ENCODE measurements at places on chromosomes 5 and 9.

DNA sequence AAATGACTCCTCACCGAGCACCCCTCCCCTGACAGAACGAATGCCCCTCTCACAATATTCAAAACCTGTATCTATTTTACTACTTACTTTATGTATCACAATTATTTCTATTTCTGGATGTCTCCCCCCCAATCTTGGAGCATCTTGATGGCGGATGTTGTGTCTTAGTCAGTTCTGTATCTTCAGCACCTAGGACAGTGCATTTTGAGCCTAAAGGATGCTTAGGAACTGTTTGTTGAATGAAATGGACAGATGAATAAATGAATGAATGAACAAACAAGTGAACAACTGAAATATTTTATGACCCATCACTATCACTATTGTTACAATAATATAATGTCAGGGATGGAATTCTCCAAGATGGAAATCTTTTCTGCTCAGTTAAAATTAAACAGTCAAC, 295.7 kb downstream of the DNAH5 start:
- DNase-seq, result no peak

GRCh38 chr9:134111064-134111463, 24.8 kb upstream of the WDR5 start:
- no peak for DNase-seq

- no peak for DNase-seq
Observed at GRCh38 chr9:89749500-89750116, 144.8 kb downstream of the GADD45G start.

- no peak for DNase-seq
Observed at GRCh38 chr5:88207575-88207974, 61.1 kb downstream of the TMEM161B start.

GRCh38 chr5:150593593-150593992, 46.9 kb upstream of the SYNPO start:
- no peak for DNase-seq

- no peak for DNase-seq
Observed at GRCh38 chr9:98897745-98898144, 46.0 kb upstream of the COL15A1 start.

DNA sequence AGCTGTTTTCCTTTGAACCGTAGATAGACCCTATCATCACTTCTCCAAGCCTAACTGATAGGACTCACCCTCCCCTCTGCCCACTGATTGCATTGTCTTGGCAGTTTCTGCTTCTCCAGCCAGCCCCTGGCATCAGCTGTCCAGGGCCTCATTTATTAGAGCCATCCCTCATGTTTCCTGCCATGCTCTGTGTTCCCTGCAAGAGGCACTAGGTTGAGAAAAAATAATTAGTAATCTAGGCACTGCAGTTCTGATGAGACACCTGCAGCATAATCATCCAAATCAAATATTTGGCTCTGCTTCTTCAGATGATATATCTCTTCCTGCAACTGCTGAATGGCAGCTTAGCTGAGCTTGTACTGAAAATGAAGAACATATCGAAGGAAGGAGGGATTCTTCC, 303.0 kb upstream of the TLE4 start:
- no peak for DNase-seq

DNA sequence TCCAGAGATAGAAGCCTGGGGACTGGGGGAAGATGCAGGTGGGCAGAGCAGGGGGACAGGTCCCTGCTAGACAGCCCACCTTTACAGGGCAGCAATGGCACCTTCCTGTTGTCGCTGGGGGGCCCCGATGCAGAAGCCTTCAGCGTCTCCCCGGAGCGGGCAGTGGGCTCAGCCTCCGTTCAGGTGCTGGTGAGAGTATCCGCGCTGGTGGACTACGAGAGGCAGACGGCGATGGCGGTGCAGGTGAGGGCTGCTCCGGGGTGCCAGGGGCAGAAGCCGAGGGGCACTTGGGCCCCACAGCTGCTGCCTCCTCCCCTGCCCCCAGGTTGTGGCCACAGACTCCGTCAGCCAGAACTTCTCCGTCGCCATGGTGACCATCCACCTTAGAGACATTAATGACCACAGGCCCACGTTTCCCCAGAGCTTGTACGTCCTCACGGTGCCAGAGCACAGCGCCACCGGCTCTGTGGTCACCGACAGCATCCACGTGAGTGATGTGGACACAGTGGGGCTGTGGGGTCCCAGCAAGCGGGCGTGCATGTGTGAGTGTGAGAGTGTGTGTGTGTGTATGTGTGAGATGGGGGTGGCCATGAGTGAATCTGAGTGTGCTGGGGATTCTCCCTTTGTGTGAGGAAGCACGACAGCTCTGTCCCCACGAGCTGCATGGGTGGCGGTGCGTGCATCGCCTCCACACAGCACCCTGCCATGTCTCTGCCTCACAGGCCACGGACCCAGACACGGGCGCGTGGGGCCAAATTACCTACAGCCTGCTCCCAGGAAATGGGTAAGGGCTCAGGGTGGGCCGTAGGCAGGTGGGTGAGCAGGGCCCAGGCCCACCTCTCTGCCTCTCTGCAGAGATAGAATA, 28.4 kb downstream of the CDHR2 start:
- no peak for DNase-seq

DNA sequence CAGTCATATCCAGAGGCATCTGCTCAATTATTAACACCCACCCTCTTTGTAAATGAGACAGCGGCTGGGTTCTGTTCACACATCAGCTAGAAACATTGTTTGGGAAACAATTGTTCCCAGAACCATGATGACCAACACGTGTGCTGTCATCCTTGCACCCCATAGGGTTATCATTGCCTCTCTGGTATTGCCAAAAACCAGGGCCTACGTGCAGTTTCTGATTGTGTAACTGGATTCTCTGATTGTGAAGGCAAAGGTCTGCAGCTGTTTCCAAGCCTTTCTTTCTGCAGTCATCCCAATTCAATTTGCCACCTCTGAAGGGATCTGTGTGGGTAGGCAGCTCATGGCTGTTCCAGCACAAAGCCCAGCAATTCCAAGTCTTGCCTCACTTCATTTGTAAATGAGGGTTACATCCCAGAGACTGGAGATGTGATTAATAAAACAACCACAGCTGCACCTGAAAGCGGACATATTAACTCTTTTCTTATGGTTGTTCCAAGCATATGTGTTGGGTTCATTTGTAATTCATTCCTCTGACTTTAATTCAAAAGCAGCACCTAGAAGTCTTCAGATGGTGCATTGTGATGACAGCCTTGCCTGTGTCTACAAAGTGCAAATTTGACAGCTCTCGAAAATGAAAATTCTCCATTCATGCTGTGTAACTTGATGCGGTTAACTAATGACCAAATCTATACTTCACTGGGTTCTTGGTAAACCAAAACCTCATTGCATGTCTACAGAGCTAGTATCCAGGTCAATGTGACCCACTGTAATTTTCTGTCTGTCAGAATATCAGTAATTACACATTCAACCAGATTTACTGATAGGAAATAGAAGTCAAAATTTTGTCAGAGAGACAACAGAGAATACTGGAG, 66.6 kb downstream of the YIPF5 start:
- no peak for DNase-seq

GRCh38 chr5:24232041-24232440, 412.7 kb downstream of the CDH10 start:
- no peak for DNase-seq

DNA sequence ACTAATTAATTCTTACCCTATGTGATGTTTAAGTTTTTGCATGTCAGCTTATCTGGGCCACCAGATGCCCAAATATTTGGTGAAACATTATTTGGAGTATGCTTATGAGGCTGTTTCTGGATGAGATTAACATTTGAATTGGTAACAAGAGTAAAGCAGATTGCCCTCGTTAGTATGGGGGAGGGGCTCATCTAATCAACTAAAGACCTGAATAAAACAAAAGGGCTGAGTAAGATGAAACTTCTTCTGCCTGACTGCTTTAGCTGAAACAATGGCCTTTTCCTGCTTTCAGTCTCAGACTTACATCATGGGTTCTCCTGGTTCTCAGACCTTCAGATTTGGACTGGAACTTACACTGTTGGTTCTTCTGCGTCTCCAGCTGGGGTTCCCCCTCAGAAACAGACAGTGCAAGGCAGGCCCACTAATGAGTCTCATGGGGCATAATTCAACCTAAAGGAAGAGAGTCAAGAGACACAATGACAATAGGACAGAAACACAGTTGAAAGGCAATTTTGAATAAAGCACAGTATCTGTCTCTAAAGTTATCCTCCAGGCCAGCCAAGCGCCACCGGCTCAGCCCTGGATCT, 288.4 kb downstream of the CAAP1 start:
- DNase-seq, result no peak

DNA sequence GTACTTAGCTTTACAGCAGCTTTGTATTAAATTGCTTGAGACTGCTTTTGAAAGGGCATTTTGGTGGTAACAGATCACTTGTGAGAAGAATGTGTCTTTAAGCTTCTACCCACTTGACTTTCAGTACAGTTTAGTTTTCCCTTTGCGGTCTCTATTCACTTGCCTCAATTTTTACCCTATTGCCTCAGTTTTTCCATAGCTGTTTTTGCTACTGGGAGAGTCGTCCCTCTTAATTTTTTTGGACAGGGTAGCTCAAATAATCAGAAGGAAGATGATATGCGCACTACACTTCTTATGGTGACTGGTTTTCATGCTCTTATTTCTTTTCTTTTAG, 18.8 kb downstream of the UGCG start:
- no peak for DNase-seq

- no peak for DNase-seq
Observed at GRCh38 chr9:123784518-123784917, 145.4 kb downstream of the DENND1A start.

GRCh38 chr5:120991569-120991968, 527.5 kb downstream of the PRR16 start:
- DNase-seq, result no peak

DNA sequence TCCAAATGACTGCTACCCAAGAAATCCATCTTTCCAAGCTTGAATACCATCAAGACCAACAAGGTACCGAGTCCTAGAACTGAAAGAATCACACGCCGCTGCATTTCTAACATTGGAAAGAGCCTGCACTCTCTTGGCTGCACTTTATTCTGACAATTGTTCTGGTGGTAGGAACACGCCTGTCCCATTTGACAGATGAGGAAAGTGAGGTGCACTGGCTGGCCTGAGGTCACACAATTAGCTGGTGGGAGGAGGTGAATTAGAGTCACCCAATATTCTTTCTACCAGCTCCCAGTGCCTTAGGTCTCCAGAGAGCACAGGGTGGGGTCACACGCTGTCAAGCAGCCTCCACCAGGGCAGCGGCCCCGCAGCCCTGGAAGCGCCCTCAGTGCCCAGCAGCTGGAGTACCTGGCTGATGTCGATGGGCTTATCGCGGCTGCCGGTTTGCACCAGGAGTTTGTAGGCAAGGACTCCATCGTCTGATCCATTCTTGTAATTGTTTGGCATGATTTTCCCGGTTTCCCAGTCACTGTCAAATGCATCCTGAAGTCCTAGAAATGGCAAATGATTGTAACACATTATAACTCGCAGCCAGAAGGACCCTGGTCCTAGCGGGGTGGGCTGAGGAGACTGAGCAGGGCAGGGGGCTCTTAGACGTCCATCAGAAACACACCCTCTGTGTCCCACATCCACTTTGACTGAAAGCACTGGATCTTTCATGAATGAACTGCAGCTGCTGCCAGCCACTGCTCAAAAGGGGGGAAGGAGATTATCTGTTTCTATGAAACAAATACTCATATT, 55.1 kb downstream of the PTCH1 start:
- DNase-seq, result no peak

GRCh38 chr5:157820593-157821252, 38.2 kb downstream of the CLINT1 start:
- no peak for DNase-seq

- no peak for DNase-seq
Observed at GRCh38 chr5:57231607-57232006, 57.7 kb downstream of the GPBP1 start.

GRCh38 chr5:134224888-134225779, 739 bp downstream of the PPP2CA start:
- DNase-seq, result no peak

DNA sequence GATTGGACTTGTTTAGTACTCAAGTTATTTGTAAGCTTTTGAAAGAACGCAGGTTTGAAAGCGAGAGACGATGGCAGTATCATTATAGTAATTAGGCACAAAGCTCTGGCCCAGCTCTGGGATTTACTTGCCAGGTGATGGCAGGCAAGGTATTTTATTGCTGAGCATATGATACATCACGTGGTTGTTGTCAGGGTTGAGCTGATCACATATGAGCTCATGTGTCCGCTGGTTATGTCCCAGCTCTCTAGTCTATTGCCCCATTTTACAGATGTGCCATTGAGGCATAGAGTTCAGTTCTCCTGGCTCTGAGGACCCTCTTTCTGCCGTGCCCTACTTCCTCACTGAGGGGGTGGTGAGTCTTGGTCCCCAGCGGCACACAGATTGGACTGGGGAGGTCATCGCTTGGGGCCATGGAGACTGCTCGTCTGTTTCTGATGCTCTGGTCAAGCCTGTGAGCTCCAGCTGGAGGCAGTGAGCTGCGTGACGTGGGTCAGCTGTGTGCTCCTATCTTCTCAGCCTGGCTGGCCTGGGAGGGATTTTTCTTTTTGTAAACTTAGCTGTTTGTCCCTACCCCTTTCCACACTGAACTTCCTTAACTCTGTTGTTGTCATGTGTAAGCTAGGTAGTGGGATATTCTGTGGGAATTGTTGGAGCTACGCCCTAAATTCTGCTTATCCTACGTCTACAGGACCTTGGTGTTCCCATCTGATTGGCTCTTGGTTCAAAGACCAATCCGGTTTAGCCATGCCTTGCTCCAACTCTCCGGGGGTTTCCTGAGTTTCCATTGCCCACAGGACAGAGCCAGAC, 2.2 kb downstream of the NXNL2 start:
- no peak for DNase-seq

DNA sequence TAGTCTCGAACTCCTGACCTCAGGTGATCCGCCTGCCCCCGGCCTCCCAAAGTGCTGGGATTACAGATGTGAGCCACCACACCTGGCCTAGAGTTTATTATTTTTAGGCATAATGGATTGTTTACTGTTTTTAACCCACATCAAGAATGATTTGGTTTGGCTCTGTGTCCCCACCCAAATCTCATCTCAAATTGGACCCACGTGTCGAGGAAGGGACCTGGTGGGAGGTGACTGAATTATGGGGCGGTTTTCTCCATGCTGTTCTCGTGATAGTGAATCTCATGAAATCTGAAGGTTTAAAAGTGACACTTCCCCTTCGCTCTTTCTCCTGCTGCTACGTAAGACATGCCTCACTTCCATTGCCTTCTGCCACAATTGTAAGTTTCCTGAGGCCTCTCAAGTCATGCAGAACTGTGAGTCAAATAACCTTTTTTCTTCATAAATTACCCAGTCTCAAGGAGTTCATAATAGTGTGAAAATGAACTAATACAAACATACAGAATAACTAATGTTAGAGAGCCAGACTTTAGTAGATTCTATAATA, 88.2 kb downstream of the RICTOR start:
- DNase-seq, result no peak

DNA sequence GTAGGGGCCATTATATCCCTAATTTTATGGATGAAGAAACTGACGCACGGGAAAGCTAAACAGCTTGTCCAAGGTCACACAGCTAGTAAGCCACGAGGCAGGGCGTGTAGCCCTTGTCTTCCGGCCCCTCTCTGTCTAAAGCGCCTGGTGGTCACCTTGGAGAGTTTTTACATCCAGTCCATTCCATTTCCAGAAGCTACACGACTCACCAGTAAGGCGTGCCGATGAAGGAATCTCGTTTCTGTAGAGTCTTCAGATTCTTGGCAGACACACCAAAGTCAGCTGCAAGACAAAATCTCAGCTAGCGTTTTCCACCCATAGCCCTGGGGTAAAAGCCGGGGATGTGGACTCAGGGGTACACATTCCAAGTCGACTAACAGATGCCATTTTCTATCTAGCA, 80.5 kb downstream of the STK10 start:
- DNase-seq, result no peak

GRCh38 chr5:147407094-147407681, 102.7 kb downstream of the DPYSL3 start:
- DNase-seq, result no peak

GRCh38 chr9:136002881-136003280, 41.7 kb upstream of the UBAC1 start:
- no peak for DNase-seq

All from caudate nucleus (tissue), 63 donors.